Stimulated activated CD8-positive, alpha-beta memory T cell treated with anti-CD3 and anti-CD28 coated beads, Interleukin-15, amount 100 ng/mL, for 4 hours (primary cell): ENCODE measurements at places on chromosomes 2 and 18.

DNA sequence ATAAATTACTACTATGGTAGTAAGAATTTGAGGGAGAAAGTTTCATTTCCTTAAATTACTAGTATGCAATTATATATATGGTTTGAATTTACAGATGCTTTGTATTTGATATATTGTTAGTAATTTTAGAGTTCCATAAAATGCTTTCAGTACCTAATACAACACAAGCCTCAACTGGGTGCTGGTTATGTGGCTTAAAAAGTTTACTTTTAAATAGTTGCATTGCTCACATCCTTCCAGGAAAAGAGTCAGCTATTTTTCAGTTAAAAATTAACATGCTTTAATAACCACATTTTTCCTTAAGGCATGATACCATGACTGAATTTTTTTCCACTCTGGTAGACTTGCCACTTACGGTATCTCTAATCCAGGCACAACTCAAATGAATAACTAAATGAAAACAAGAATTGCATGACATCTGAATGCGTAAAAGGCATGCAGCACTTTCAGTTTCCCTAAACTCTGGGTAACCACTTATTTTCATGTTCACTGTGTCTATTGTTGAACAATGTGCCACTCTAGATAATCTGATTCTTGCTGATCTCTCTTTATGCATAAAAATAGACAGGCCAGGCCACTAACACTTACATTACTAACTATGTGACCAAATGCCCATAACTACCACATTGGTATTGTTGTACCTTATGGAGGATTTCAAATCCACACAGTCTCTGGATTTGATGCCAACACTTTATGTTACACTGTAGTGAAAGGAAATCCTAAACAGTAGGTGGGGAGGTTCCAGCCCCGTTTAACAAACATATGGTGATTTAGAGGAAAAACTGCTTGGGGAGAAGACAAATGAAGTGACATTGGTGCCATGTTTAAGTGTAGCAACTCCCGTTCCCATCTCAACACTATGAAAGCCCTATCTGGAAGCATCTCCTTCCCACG is 35.5 kb upstream of the SLC35F5 start:
- DNase-seq, result no peak

GRCh38 chr18:51610481-51610880 is 413.0 kb upstream of the MEX3C start:
- DNase-seq, result no peak

GRCh38 chr2:204753841-204754240 is 208.6 kb downstream of the PARD3B start:
- DNase-seq, result no peak

DNA sequence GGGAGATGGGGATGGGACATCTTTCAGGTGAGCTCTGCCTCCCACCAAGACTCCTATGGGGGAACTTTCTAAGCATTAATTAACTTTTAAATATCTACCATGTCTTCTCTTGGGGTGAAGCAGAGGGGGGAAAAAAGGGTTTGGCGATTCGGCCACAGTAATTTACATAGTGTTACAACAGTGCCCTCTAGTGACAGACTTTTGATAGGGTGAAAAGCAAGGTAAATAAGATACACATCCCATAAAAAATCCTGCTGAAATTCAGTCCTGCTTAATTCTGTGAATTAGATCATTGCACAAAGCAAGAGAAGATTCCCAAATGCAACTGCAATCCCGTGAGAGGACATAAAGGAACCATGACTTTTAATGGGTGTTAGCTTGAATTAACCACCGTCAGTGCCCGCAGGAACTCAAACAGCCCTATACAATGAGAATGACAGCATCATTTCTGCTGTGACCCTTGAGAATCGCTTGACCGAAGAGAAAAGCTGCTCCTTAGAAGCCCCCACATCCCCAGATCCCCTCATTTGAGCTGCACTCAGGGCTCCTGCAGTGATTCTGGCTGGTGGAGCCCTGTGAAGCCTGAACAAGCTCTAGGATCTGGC is 32.8 kb downstream of the FAM124B start:
- no peak for DNase-seq

DNA sequence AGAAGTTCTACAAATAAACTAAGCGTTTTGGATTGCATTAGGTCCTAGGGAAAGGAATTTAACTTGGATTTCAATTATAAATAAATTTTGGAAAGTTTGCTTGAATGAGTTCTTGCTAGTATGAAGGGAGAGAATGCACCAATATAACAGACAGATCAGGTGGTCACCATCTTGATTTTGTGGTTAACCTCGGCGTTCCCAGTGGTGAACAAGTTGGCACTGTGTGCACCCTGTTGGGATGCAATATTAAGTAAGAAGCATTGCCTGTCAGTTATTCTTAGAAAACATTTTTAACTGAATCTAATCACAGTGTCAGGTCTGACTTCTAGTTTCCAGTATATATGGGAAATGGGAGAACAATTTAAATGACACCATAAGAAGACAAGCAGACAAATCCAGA is 673.4 kb downstream of the SLC4A3 start:
- DNase-seq, result no peak

- no peak for DNase-seq
Measured at GRCh38 chr18:79502782-79503181, 107.1 kb downstream of the NFATC1 start.

DNA sequence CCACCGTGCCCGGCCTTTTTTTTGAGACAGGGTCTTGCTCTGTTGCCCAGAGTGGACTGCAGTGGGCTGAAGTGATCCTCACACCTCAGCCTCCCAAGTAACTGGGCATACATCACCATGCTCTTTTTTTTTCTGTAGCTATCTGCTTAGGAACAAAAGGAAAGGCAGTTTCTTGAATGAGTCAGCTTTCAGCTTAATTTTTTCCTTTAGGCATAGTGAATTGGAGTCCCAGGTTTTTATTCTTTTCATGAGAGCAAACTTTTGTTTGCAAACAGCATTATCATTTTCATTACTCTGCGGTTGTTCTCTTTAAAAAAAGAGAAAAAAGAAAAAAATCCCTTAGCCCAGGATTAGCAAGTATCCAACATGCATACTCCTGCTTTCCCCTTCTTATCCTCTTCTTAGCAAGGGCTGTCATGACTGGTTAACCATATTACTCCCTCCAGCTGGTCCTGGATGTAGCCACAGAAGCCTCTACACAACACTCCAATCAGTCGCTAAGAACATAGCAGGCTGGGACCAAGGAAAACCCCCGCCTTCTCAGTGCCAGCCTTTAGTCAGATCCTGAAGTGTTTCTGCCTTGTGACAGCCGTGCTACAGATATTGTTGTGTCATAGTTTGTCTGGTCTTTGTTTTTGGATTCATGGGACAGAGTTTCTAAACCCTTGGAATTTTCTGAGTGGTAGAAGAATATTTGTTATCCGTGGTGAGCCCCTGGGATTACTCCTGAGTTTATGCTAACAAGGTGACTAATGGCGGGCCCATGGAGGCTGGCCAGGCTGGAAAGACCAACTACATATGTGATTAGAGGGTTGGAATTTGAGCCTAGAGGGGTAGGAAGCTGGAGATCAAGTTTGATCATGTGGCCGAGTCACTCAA is 23.3 kb upstream of the ST3GAL5 start:
- DNase-seq, result no peak

DNA sequence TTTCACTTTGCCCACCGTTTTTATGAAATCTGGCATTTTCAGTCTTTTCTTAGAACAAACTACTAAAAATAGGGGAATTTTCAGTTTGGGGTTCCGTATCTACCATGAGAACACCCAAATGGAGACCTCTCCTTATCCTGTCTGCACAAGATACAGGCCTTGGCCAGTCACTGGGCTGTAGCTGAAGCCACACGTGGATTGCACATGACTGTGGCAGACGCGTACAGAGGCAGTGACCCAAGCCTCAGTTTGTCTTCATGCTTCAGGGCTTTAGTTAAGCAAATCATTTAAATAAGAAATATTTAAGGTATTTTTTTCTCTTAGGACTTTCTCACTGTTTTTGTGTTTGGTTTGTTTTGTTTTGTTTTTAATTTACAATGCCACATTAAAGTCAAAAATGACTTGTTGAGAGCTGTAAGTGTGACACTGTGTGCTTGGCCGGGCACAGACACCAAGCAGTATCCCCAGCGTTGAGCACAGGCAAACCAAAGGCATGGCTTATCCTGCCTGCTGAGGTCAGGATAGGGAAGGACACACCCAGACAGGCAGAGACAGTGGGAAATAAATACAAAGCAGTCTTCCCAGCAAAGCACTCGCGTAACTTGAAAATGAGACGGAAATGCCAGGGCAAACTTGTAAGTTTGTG is 53.3 kb downstream of the TRAPPC12 start:
- DNase-seq, result no peak

DNA sequence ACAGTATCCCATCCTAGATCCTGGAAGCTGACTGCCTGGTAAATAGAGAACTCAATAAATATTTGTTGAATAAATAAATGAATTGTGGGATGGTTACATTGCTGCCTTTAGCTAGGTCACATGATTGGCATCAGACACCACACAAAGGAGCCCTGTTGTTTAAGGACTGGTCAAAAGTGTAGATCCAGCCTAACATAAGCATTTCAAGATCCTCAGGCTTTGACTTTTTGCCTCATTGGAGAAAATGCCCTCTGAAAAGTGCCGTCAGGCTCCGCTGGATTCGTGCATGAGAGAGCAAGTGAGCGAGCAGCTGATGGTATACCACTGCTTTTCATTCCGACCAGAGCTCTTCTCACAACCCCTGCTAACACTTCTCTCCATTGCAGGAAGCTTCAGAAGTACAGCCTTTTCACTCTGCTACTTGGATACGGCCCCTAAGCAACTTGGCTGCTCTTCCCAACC is 1.3 kb upstream of the ZNF24 start:
- DNase-seq, result no peak

- DNase-seq, result no peak
Measured at GRCh38 chr2:124836416-124836815, 811.3 kb downstream of the CNTNAP5 start.

- DNase-seq, result no peak
Measured at GRCh38 chr18:2147476-2148230, 423.7 kb downstream of the METTL4 start.

GRCh38 chr18:77133051-77133834 is 660 bp upstream of the MBP start:
- DNase-seq, result no peak

GRCh38 chr2:186105016-186105724 is 366.6 kb downstream of the FSIP2 start:
- no peak for DNase-seq

- DNase-seq, result no peak
Measured at GRCh38 chr2:20584399-20585358, 66.2 kb downstream of the HS1BP3 start.

DNA sequence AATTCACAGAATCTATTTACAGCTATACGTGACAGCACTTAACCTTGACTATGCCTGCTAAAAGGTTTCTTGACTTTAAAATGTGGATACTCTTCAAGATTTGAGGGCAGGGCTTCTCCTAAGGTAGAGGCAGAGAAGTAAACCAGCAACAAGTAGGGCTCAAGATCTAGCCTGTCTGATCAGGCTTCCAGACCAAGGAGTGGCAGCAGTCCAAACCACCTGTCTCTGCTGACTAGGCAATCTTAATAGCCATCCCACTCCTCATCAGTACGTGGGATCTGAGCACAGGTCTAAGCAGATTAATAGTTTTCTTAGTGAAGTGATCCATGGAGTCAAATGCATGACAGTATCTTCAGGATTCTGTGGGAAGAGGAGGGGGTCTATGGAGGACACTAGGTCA is 100.4 kb downstream of the GPD2 start:
- DNase-seq, result no peak

GRCh38 chr2:194087089-194087958 is 1569.7 kb upstream of the SLC39A10 start:
- DNase-seq, result no peak

DNA sequence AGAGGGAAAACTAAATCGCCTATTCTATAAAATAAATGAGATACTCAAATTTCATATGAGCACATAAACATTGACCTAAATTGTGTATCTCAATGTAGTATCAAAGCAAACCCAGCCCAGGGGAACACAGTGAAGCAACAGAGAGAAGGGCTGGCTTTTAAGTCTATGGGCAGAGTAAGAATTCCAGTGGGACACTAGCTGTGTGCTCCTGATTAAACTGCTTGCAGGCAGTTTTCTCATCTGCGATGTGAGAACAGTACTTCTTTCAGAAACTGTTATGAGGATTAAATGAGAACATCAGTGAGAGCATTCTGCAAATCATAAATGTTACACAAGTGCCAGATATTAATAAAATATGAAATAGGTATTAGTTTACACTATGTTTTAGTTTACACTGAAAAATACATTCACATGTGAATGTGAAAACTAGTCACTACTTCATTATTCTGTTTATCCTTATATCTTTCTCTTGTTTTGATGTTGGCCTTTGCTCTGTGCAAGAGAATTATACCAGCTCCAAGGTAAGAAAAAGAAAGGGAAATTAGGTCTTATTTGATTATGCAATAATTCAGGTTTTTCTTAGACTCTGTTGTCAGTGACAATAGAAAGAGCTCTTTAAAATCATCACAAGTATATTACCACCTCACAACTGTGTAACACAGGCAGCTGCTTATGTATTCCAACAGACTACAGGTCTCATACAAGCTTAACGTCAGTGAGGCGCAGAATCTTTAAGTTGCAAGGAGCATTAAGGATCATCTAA is 47.5 kb downstream of the GAREM1 start:
- no peak for DNase-seq

GRCh38 chr2:239693761-239694415 is 293.1 kb upstream of the HDAC4 start:
- no peak for DNase-seq

DNA sequence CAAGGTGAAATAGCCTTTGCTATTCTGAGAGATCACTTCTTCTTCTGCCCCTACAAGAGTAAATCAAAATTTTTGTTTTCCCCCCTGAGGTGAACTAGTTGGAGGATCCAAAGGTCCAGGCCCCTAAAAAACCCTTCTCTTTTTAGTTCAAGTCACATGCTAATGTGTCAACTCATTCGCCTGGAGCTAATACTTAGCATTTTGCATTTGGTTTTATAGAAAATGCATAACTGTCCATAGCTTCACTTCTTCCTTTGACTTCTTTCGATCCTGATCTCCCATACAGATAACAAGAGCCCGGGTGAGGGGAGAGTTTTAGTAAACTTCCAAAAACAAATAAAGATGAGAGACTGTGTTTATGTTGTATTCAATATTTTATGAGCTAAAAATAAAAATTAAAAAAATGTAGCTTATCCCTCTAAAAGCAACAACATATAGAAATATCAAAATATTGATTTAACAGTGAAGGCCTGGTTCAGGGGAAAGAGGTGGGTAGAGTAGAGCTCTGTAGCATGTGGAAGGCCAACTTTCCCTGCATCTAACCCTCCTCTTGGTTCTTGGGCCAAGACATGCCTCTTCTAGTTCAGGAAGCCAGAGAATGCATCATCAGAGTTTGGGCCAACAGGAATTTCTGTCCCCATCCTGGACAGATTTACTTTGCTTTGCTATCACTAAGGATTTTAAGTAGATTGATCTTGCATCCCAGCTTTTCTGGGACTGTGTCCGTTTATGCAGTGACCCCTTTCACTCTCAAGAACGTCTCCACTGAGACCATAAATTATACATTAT is 333.8 kb downstream of the ALK start:
- no peak for DNase-seq

- no peak for DNase-seq
Measured at GRCh38 chr2:126769118-126769517, 113.2 kb downstream of the GYPC start.
